ENCODE measurements at places on chromosomes 6 and 20.
A peak's percentile ranks its signal among the peaks of the same experiment; 100 is the strongest.

DNA sequence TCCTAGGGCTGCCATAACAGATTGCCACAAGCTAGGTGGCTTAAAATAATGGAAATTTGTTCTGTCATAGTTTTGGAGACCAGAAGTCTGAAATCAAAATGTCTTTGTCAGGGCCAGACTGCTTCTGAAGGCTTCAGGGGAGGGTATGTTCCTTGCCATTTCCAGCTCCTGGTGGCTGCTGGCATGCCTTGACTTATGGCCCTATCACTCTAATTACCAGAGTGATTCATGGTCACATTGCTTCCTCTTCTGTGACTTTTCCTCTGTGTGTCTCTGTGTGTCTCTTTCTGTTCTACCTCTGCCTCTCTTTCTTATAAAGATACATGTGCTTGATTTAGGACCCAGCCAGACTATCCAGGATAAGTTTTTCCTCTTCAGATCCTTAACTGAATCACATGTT lies 635.2 kb upstream of the IMPG1 start:
- DNase-seq: no peak

DNA sequence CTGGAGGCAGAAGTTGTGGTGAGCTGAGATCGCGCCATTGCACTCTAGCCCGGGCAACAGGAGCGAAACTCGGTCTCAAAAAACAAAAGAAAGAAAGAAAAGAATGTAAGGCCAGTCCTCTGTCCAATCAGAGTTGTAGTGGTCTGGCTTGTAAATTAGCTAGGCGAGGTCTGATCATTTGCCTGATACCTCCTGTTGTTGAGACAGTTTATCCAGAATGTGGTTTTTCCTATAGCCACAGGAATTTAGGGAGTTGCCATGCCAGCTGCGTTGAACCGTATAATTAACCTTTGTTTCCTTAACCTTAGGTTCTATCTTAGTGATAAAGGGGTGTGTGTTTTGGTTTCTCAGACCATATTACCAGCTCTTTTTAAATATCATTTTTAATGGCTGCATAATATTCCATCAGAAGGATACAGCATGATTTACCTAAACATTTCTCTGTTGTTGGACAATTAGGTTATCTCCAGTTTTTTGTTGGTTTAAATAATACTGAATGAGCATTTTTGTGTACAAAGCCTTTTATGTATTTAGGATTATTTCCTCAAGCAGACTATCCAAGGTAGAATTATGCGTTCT lies 11.7 kb upstream of the PPARD start:
- DNase-seq: no peak

- DNase-seq: no peak
These were observed 91.3 kb downstream of the PDE10A start for GRCh38 chr6:165571721-165572132.

- no peak for DNase-seq
These were observed 627.9 kb downstream of the PRKN start for GRCh38 chr6:162099685-162100084.

DNA sequence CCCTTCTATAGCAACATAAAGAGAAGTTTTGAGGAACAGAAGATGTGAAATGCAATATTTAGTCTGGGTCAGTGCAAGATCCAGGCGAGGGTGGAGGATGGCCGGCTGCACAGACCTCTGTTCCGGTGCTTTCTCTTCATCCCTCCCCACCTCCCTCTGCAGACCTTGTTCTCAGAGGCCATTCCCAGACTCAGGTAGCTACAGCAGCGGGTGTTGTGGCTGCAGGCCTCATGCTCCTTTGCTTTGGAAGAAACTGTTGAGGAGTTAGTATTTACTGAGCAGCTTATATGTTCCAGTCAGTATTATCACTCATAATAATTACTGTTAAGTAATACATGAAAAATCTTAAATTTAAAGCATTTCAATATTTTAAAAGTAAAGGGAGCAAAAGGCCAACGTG lies 1.7 kb downstream of the BTN3A3 start:
- DNase-seq: no peak

DNA sequence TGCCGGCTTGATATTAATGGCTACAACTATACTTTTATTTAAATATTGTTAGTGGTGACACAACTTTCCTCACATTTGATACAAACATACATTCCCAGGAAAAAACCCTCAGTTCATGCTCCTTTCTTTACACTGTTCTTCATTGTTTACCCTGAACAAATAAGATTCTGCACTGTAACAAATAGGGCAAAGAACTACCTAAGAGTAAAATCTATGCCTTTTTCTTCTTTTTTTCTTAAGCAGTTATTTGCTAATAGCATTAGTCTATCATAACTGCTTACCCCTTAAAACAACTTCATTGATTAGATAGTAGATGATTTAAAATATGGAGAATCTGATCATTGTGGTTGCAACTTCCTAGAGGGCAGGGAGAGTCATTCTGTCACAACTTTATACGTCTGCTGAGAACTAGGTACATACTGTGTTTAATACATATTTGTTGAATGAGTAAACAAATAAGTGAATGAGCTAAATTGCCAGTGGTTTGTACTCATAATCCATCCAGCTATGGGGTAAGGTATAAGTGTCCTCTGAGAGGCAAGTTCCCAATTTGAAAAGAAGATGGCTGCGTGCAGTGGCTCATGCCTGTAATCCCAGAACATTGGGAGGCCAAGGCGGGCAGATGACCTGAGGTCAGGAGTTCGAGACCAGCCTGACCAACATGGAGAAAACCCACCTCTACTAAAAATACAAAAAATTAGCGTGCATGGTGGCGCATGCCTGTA lies 161.0 kb downstream of the CDK19 start:
- DNase-seq: no peak

GRCh38 chr6:3467996-3468395 lies 11.1 kb upstream of the SLC22A23 start:
- no peak for DNase-seq

DNA sequence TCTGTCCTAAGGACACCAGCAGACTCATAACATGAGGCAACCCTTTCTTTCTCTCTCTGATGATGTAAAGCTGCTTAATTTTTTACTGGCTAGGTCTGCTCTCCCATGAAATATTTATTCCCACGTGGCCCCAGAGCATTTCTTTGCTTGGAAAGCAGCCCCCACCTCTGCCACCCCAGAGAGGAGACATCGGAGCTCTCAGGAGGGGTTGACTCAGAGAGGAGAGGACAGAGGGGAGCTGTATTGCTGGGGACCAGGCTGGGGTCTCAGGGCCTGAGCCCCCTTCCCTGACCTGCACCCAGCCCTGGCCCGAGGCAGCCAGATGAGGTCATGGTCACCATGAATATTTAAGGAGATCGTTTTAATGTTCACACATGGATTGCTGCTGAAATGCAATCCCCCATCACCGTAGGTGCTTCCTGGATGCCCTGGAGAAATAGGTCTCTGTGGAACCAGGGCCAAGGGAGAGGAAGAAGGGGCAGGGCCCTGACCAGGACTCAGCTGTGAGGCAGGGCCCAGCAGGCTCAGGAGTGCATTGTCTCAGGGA lies 117.5 kb downstream of the DLL1 start:
- no peak for DNase-seq

DNA sequence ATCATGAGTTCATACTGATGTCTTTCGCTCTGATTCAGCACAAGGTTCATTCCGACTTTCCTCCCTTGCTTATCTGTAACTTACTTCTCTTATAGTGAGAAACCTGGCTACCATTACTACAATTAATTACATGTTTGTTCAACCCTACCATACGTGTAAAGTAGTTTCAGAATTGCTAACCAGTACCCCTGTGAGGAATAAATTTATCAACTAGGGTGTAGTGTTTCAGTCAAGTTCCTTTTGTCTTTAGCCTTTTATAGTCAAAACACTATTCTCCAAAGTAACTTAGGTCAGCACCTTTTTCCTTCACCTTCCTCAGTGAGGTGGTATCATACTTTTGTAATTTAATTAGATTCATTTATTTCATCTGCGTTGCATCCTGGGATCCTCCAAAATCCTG lies 64.9 kb downstream of the MAP3K4 start:
- DNase-seq: no peak

DNA sequence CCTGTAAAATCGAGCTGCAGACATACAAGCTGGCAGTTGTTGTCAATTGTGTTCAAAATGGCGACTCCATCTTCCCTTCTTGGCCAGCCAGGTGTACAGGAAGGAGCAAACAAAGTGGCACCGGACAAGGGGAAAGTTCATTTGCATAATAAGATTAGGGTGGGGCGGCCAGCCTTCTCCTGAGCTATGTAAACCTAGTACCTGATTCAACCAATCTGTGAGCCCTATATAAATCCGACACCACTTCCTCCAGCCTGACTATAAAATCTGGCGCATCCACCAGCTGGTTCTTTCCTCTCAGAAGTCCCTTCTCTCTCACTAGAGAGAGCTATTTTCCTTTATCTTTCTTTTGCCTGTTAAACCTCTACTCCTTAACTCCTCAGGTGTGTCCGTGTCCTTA lies 8.1 kb upstream of the HBS1L start:
- no peak for DNase-seq

DNA sequence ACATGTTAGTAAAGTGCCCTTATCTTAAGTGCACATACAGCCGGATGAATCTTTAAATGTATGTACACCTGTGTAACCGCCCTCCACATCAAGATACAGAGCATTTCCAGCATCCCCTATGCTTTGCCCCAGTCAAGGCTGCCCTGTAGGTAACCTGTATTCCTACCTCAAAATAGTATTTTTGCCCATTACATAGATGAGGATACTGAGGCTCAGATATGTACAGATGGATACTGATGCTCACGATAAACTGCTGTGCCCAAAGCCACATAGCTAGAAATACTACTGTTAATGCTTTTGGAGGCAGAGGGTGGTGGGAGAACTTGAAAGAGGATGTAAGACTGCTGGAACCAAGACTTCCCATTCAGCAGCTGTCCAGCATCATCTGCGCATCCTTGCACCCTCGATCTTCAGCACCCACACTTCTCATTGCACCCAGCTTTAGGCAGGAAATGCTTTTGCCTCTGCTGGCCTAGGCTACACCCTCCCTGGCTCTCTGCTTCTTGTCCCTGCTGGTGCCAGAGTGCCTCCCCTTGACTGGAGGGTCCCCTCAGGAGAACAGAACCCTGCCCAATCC lies 27.0 kb upstream of the ZFAND3 start:
- no peak for DNase-seq

DNA sequence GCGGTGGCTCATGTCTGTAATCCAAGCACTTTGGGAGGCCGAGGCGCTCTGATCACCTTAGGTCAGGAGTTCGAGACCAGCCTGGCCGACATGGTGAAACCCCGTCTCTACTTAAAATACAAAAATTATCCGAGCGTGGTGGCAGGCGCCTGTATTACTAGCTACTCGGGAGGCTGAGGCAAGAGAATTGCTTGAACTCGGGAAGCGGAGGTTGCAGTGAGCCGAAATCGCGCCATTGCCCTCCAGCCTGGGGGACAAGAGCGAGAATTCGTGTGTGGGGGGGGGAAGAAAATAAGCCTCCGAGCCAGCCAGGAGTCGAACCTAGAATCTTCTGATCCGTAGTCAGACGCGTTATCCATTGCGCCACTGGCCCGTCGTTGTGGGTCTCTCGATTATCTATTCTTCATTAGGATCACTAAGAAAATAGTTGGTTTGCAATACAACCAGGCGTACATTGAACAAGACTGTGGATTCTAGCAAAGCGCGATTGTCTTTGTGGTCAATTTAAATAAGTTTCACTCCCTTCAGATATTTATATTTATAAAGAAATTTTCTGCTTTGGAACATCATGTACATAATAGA lies 33.9 kb upstream of the PRSS16 start:
- no peak for DNase-seq

DNA sequence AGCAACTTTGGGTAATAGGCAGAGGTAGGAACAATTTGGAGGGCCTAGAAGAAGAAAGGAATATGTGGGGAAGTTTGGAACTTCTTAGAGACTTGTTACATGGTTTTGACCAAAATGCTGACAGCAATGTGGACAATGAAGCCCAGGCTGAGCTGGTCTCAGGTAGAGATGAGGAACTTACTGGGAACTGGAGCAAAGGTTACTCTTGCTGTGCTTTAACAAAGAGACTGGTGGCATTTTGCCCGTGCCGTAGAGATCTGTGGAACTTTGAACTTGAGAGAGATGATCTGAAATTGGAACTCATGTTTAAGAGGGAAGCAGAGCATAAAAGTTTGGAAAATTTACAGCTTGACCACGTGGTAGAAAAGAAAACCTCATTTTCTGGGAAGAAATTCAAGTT lies 28.3 kb upstream of the TMEM200A start:
- DNase-seq: no peak

GRCh38 chr6:96104910-96105309 lies 89.1 kb downstream of the FUT9 start:
- DNase-seq: no peak

DNA sequence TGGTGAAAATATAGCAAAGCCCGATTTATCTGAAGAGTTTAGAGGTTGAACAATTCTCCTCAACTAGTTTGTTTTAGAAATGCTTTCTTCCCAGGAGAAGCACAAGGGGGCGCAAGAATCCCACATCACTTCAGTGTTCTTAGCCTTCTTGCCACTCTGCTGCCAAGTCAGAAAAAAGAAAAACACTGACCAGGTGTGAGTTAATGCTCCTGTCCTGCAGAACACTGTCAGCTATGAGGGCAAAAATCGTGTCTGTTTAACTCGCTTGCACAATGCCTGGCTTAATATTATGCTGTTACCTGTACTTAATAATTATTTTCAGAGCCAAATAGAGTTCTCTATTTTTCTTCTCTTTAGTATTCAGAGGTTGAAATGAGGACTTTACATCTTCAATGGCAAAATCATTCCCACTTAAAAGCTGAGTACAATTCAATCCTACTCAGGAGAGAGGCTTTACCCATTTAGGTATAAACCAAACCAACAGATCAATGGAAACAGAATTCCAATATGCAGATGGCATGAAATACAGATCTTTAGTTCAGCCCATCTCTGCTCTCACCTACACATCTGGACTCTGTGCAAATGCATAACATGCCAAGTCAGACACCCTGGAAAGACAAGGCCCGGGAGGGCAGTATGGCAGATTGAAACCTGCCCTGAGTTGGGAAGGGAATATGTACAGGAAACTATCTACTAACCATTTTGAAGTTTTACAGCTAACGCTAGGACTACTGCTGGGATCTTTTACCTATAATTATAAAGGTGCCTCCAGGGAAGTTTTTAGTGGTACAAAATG lies 71.4 kb upstream of the TULP1 start:
- DNase-seq: peak; percentile 80

DNA sequence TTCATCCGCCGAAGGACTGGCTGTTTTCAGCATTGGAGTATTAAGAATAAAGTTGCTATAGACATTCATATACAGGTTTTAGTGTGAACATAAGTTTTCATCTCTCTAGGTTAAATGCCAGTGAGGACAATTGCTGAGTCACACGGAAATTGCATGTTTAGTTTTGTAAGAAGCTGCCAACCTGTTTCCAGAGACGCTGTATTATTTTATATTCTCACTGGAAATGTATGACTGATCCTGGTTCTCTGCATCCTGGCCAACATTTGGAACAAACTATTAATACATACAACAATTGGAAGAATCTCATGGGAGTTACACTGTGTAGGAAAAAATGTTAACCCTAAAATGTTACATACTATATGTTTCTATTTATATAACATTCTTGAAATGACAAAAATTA lies 16.7 kb upstream of the TGM6 start:
- no peak for DNase-seq
